ENCODE measurements at places on chromosomes 2 and 18.

- no peak for DNase-seq
These were observed 17.1 kb upstream of the HNMT start for GRCh38 chr2:137947032-137947727.

DNA sequence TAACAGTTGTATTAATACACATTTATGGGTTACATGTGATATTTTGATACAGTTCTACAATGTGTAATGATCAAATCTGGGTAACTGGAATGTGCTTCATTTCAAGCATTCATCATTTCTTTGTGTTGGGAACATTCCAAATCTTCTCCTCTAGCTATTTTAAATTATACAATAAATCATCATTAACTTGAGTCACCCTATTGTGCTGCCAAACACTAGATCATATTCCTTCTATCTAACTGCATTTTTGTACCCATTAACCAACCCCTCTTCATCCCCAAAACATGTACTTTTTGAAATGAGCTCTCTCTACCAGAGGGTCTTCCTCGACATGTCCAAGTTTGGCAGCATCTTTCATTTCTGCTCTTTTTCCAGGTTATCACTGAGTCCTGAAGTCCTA, 81.1 kb upstream of the TTC39C start:
- no peak for DNase-seq

DNA sequence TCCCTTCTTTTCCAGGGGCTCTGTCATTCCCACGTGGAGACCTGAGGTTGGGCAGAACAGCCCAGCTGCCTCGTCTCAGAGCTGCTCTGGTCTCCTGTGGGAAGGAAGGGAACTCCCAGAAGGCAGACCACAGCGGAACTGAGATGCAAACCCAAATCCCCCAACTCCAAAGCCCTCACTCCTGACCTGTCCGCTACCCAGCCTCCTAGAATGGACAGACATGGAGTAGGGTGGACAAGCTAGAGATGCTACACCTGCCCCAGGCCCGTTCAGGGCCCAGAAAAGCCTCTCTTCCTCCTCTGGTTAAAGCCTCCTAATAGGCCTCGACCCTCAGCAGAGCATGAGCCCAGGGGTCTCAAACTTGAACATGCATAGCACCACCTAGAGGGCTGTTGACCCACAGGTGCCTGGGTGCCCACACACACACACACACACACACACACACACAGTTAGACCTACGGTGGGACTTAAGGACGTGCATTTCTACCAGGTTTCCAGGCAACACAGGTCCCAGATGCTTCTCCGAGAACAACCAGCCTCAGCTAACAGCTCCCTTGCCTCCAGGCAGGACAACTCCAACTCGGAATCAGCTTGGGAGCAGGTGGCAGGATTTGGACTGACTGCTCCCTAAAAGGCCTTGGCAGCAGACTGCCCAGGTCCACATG, 93.5 kb downstream of the TNS1 start:
- no peak for DNase-seq

DNA sequence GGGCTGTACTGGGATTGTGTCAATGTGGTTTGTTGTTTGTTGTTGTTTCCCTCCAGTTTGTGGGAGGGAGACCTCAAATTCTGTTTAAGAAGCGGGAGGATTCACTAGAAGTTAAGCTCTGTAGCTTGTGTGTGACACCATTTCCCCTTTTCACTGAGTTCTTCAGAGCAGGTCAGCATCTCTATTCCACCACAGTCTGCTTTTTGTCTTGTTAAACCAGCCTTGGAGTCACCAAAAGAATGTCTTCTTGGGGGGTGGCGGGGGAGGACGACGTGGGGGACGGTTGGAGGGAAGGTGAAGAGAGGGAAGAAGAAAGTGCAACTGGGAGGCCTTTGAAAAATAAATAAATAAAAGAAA, 2.3 kb upstream of the BCL11A start:
- no peak for DNase-seq

- no peak for DNase-seq
These were observed 30.5 kb upstream of the SNRNP27 start for GRCh38 chr2:69863298-69863697.

- DNase-seq: no peak
These were observed 50.2 kb downstream of the ACVR1 start for GRCh38 chr2:157825885-157826284.

- no peak for DNase-seq
These were observed 105.6 kb upstream of the STK17B start for GRCh38 chr2:196277002-196277401.

All from stimulated activated CD8-positive, alpha-beta memory T cell treated with anti-CD3 and anti-CD28 coated beads, Interleukin-15, amount 100 ng/mL, for 1 hour (primary cell).